PC-3 (cell line): ENCODE measurements at places on chromosomes 7 and 10. TPM values are rescaled to one million over a fixed set of nuclear protein-coding genes. Genes with fewer than 3 reads are reported as not detected.

GRCh38 chr10:112628951-112629609 is 182.1 kb downstream of the VTI1A start:
- DNase-seq: no peak
- no peaks in the 10 kb centered on the region for H3K36me3 ChIP-seq
- no peak overlapping the region for H3K4me3 ChIP-seq
- peaks cover 7% of the 10 kb centered on the region for H3K4me1 ChIP-seq
- H3K27ac ChIP-seq: no peak overlapping the region

- no peak for DNase-seq
- H3K27ac ChIP-seq: no peak overlapping the region
- H3K4me1 ChIP-seq: no peaks in the 10 kb centered on the region
- H3K4me3 ChIP-seq: no peak overlapping the region
Measured at GRCh38 chr7:69282946-69283345, 315.3 kb upstream of the AUTS2 start.

The PKD2L1 gene
- not detected in 2 replicates for total RNA-seq

The TTYH3 gene
- total RNA-seq: 25.0 and 41.4 TPM in 2 replicates

DNA sequence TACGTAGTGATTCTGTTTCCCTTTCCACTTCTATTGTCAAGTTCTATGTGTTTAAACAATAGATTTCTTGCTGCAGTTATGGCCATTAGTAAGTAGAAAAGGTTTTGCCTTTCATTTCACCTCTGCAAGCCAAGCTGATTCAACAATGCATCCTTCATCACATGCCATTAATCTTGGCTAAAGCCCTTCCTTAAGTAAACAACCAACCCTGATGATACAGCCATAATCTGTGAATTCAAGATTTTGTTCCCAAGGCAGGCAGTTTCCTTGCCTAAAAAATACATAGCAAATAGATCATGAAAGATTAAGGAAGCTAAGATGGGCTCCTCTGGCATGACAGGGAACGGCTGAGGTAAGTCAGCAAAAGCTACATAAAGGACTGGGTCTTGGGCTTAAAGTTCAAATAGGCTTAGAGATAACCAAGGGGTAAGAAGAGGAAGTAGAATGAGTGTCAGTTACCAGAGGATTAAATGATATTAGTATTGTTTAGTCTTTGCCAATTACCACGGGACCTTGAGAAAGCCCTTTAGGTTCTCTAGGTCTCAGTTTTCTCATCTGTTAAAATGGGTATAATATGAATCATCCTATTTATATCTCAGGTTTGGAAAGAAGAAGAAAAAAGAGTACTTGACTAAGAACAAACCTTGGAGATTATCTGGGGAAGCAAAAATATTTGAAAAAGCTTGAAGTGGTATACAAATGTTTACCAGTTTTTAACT is 35.9 kb upstream of the ANK3 start:
- peak overlapping the region; percentile 93 for H3K27ac ChIP-seq
- no peaks in the 10 kb centered on the region for H3K27me3 ChIP-seq
- H3K4me1 ChIP-seq: peaks cover 84% of the 10 kb centered on the region

GRCh38 chr10:33406596-33406995 is 72.1 kb upstream of the NRP1 start:
- no peak overlapping the region for H3K27ac ChIP-seq
- no peaks in the 10 kb centered on the region for H3K4me1 ChIP-seq
- H3K36me3 ChIP-seq: no peaks in the 10 kb centered on the region

The RSPH10B2 gene
- total RNA-seq: 0.47 TPM in 1 of 2 replicates, not detected in the other

DNA sequence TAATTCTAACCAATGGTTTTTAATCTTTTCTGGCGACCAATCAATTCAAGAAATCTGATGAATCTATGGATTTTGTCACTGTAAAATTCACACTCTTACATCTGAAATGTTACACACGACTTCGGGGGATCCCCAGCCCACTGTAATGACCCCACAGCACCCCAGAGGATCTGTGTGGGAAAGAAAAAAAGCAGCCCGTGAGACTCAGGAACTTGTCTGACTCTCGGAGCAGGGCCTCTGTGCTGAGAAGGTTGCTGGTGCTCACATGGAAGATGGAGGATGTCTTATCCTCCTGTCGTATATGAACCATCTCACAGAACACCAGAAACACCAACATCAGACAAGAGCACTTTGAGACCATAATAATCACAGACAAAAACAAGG is 228.4 kb upstream of the INHBA start:
- no peak for DNase-seq
- H3K4me3 ChIP-seq: no peak overlapping the region
- peaks cover 3% of the 10 kb centered on the region; the same call in 1 of the 2 replicates for H3K4me1 ChIP-seq
- H3K27me3 ChIP-seq: no peaks in the 10 kb centered on the region
- no peak overlapping the region for H3K27ac ChIP-seq

DNA sequence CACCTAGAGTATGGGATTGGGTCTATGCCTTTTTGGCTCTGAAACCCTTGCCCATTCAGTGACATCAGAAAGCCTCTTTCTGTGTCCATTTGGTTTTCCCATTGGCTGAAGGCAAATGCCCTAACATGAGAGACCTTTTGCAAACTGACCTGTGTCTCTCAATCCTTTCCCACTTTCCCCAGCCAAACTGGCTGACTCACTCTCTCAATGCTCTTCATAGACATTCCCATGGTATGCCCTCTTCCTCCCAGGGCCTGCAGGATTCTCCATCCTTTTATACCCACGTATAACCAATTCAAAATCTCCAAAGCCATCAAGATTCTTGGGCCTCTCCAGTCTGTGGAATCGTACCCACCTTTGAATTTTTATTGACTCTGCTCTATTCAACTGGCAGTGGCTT is 563.3 kb downstream of the GATA3 start:
- peaks cover 50% of the 10 kb centered on the region for H3K4me1 ChIP-seq
- H3K27ac ChIP-seq: peak overlapping the region; percentile 98
- no peak overlapping the region for H3K4me3 ChIP-seq
- H3K36me3 ChIP-seq: no peaks in the 10 kb centered on the region
- H3K27me3 ChIP-seq: no peaks in the 10 kb centered on the region
- peak; percentile 65 for DNase-seq

GRCh38 chr10:99280472-99280871 is 44.8 kb upstream of the HPSE2 start:
- peak overlapping the region; percentile 87 for H3K27ac ChIP-seq
- H3K4me3 ChIP-seq: no peak overlapping the region
- peak; percentile 31 for DNase-seq
- H3K4me1 ChIP-seq: peaks cover 22% of the 10 kb centered on the region

The SPDYE8 gene
- not detected in 2 replicates for total RNA-seq

GRCh38 chr10:128087146-128087883 is 38.9 kb downstream of the MKI67 start:
- no peaks in the 10 kb centered on the region for H3K36me3 ChIP-seq
- DNase-seq: no peak
- no peak overlapping the region for H3K4me3 ChIP-seq
- no peaks in the 10 kb centered on the region for H3K4me1 ChIP-seq
- no peak overlapping the region for H3K27ac ChIP-seq
